ENCODE measurements at places on chromosomes 16 and 17.

DNA sequence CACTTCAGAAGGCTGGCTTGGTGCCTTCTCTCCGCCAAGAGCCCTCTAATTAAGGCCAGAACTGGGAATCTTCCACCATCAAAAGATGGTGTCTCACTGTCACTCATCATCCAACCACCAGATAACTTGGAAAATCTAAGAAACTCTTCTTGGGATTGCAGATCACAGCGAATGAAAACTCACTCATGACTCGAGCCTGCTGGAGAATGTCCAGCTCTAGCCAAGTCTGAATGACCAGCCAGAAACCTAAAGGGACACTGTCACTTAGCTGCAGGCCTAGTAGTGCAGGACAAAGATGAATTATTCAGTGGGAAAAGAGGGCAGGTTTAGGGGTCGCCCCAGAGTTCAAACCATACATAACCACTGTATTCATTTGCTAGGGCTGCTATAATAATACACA is 107.8 kb downstream of the XYLT1 start:
- no peak for DNase-seq

DNA sequence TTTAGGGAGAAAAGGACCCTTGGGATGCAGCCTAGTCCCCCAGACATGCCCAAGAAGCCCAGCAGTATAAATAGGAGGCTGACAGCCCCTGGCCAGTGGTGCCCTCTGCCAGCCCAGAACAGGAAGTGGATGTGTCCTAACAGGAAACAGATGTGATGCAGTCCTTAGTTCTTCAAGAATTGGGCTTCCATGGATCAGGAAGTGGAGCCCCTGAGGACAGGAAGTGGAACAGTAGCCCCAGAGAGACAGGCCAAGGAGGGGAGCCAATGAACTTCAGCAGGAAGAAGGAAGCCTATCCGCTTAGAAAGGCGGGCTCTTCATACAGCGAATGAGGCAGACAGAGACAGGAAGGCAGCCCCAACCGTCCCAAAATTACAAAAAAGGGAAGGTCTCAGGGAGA is 7.2 kb downstream of the CTF1 start:
- DNase-seq, result no peak

DNA sequence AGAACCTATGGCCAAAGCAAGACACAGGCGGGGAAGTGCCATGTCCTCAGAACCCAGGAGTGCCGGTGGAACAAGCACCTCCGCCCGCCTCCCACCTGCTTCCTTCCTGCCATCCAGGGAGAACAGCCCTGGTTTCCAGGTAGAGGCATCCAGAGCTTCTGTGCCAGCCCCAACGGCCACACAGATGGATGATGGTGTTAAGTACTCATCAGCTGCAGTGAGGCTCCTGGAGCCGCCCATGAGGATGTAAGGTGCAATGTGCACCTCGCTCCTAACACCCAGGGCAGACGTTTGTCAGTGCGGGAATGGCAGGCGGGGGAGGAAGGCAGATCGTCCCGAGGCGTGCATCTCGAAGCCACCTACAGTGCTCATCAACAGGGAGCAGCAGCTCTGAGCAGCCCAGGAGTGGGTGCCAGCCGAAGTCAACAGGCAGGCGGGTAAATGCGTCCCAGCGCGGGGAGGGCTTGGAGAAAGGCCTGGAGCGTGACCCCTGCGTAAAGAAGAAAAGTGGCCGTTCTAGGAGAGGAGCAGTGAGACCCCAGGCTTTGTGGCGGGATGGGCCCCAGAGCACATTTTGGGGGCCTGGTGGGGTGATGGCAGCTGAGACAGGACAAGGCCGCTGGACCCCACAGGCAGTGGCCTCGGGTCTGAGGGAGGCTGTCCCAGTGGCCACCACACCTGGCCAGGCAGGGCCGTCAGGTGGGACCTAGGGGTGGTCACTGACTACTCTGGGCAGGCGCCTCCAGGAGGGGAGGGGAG is 46.1 kb upstream of the ACSF3 start:
- DNase-seq, result no peak

GRCh38 chr17:900336-900934 is 79.1 kb downstream of the NXN start:
- no peak for DNase-seq

DNA sequence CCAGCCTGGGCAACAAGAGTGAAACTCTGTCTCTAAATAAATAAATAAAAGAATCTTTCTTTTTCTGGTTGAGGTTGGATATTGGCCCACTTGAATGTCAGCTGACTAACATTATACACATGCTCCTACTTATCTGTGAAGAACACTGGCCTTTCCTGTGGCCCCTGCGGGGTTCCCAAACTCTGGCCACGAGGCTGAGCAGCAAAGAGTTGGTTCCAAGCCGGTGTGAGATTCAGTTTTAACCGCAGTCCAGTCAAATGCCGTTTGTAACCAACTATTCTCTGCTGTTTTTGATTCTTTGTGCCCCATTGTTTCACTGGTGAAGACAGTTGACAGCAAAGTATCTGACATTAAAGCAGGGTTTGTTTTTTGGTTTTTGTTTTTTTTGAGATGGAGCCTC is 11.2 kb downstream of the ETV4 start:
- DNase-seq, result no peak

- no peak for DNase-seq
These were observed 114.5 kb upstream of the CREBBP start for GRCh38 chr16:3995001-3995400.

DNA sequence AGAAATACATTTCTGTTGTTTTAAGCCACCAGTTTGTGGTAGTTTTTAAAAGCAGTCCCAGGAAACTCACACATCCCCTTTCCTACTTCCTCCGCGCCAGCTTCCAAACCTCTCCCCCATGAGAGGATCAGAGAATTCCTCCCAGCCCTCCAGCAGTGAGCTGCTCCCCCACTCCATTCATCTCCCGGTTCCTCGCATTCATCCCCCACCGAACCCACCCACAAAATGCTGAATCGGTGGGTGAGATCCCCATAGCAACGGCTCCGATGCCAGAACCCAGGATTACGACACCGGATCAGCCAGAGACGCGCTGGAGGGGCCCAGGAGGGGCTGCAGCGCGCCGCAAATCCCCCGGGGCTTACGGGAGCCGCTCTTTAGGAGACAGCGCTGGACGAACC is 251.4 kb upstream of the RPL38 start:
- no peak for DNase-seq

GRCh38 chr17:27622986-27623385 is 8.0 kb upstream of the LGALS9 start:
- no peak for DNase-seq

DNA sequence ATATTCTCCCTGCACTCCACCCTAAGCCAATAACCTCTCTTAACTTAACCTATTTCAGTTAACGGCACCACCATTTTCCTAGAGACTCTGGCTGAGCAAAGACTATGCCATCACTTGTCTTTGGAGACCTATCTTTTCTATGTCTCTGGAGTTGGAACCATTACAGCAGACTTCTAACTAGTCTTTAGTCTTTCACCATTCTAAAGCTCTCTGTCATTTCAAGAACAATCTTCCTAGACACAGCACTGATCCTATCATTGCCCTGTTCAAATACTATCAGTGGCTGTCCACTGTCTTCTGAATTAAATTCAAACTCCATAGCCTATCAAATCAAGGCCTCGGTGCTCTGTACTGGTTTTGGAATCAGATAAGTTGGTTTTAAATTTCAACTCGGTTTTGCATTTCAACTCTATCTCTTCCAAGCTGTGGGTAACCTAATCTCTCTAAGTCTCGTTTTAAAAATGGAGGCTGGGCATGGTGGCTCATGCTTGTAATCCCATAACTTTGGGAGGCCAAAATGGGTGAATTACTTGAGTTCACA is 31.9 kb downstream of the RNF43 start:
- DNase-seq, result no peak

GRCh38 chr16:52597772-52598483 is 51.0 kb upstream of the TOX3 start:
- DNase-seq, result no peak

- no peak for DNase-seq
These were observed 290.3 kb downstream of the SOX9 start for GRCh38 chr17:72411124-72411563.

Data from fibroblast of skin of left biceps (primary cell).